GF-D8 (cell line): ENCODE measurements at places on chromosomes 13 and 19.

GRCh38 chr13:90405301-90405700 is 942.2 kb upstream of the MIR17HG start:
- DNase-seq: no peak

DNA sequence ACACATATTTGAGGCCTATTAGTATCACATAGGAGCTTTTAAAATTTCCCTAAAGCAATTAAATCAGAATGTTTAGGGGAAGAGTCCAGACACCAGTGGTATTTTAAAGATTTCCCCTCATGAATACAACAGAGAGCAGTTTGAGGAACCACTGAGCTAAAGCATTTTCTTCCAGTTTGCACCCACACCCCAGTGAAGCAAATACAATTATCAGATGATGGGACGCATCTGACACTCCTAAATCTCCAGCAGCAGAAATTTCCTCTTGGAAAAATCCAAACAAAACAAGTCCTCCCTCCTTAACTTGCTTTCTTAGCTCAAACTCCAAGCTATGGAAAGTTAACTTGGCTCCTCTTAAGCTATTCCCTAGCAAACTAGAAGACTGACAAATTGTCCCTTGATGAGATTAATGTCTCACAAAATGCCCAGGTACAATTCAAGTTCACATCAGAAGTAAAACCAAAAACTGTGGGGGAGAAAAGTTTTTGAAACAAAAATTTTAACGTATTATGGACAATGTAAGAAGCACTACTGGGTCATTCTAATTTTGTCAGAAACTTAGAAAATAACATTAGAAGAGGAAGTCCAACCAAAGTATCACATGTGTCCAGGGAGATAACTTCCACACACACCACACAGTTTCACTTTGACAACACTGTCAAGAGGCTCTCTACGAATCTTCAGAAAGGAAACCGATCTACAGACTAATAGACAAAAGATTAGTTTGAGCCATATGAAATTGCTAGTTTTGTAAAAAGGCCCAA is 74.1 kb downstream of the ABCC4 start:
- peak; percentile 60 for DNase-seq

GRCh38 chr13:114313061-114313860 is 1.0 kb upstream of the CHAMP1 start:
- DNase-seq: no peak

DNA sequence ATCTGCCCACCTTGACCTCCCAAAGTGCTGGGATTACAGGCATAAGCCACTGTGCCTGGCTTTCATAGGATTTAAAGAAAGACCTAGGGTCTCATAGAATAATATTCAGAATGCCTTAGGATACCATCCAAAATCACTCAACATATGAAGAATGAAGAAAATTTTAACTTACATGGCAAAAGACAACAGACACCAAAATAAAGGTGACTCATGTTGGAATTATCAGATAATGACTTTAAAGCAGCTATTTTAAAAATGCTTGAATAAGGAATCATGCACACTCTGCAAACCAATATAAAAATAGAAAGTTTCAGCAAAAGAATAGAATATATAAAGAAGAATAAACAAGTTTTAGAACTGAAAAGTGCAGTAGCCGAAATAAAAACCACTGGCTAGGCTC is 29.3 kb downstream of the ZNF566 start:
- no peak for DNase-seq

- DNase-seq: no peak
Observed at GRCh38 chr13:100491164-100491842, 97.3 kb downstream of the GGACT start.

GRCh38 chr19:29409076-29409862 is 116.5 kb upstream of the VSTM2B start:
- no peak for DNase-seq

- DNase-seq: no peak
Observed at GRCh38 chr13:85969331-85969730, 170.1 kb upstream of the SLITRK6 start.

- DNase-seq: no peak
Observed at GRCh38 chr19:46728208-46728607, 11.3 kb upstream of the PRKD2 start.
